ENCODE measurements at places on chromosomes 3 and 15.

- DNase-seq, result no peak
Observed at GRCh38 chr3:138027821-138028220, 17.9 kb downstream of the CLDN18 start.

- no peak for DNase-seq
Observed at GRCh38 chr15:78689626-78690025, 48.6 kb upstream of the CHRNB4 start.

- no peak for DNase-seq
Observed at GRCh38 chr3:138396752-138397410, 37.5 kb upstream of the ESYT3 start.

DNA sequence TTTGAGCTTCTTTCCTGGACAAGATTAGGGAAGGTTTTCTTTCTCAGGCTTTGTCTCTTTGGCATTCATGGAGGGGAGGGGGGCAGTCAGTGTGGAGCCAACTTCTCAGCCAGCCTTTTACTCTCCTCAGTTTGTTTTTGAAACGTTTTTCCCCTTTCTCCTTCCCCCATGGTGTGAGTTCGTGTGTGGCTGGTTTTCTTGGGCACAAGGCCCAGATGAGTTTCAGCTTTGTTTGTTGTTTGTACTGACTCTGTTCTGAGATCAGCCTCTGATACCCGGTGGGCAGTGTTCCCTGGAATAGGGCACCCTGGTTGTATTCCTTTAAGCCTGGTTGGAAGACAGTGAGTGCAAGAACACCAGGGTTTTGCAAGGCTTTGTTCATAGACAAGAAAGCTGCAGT, 168.2 kb upstream of the RARB start:
- DNase-seq, result no peak

GRCh38 chr15:59227021-59227420, 20.4 kb downstream of the LDHAL6B start:
- no peak for DNase-seq

DNA sequence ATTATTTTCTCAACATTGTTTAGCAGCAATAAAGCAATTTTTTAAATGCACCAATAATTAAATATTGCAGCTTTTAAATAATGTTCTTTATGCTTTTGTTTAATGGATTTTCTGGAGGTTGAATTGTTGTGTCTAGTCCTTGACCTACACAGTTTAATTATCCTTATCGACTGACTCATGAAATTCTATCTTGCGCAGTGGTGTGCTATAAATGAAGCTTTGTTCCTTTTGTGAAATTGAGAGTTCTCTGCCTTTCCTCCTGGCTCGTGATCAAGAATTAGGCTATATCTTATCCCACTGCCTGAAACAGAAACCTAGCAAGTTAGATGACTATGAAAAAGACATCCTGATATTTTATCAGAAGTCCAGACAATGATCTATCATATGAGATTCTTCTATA, 37.0 kb upstream of the PIK3R4 start:
- no peak for DNase-seq

All from stimulated activated naive CD8-positive, alpha-beta T cell treated with anti-CD3 and anti-CD28 coated beads, Interleukin-15, amount 100 ng/mL, for 72 hours (primary cell).